ENCODE measurements at places on chromosomes 7 and 10.

DNA sequence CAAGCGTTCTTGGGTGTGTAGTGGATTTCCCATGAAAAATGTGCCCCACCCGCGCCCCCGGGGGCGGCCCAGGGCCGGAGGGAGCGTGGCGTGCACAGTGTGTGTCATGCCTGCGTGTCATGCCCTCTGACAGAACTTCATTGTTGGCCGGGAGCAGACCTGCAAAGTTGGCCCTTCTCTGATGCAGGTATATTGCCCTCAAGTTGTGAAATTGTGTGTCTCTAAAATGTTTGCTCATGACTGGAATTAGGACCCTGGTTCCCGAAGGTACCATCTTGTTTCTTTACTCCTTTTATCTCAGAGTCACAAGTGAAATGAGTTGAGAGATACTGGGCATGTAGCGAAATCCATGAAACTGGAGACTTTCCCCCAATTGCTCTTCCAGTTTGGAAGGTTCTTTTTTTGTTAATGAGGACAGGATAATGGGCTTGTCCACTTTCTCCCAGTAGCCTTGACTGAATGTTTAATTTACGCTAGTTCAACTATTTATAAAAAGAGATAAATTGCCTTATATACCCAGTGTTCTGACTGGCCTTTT is 26.2 kb downstream of the ADK start:
- no peak for DNase-seq

DNA sequence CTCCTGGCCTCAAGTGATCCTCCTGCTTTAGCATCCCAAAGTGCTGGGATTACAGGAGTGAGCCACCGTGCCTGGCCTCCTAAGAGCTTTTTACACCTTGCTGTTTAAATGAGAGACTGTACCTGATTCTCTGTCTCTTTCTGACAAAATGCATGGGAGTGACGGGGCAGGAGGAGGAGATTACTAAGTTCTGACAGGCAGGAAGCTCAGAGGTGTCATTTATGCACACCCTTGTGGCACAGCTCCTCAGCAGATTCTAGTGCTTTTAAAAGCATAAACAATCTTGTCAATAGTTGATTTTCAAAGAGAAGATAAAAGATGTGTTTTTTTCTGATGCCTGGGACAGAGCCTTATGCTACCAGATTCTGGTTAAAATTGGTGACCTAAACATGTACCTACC is 39.7 kb upstream of the STEAP4 start:
- no peak for DNase-seq

DNA sequence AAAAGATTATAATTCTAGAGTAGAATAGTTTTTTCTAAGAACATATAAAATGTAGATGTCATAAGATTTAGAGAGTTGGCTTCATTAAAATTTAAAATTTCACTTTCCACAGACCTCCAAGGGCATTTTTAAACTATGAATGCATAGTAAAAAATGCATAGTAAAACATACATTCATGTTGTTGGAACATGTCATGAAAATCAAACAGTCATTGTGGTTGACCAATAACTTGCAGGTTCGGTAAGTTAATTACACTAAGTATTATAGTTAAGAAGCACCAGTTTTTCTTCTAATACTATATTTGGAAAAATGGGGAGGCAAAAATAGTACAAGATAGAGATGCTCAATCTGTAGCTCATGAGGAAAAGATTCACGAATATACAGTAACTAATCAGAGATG is 61.5 kb upstream of the MACROH2A2 start:
- DNase-seq, result no peak

DNA sequence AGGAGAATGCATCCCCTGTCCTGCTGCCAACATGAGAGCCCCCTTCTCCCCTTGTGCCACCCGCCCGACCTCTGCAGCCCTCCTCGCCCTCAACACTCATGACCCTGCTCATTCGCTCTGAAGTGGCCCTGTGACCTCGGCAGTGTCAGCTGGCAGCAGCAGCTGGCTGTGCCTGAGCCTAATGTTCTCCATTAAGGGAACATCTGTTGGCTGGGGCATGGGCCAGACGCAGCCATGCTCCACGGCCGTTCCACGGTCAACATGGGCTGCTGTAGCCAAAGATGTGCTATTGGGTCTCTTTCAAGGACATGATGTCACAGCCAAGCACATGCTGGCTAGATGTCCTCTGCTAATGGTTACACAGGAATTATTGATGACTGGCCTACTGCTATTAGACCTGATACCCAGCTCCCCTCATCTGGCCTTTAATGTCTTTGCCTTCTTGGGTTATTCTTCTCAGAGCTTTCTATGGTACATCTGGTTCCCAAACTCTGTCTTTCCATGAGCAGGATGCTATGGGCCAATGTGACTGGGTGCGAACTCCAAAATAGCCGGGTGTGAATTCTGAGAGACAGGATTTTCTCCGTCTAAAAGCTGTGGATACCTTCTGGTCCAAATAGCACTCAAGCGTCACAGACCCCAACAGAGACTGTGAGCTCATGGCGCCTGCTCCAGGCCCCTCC is 22.4 kb downstream of the ADCYAP1R1 start:
- DNase-seq, result no peak

DNA sequence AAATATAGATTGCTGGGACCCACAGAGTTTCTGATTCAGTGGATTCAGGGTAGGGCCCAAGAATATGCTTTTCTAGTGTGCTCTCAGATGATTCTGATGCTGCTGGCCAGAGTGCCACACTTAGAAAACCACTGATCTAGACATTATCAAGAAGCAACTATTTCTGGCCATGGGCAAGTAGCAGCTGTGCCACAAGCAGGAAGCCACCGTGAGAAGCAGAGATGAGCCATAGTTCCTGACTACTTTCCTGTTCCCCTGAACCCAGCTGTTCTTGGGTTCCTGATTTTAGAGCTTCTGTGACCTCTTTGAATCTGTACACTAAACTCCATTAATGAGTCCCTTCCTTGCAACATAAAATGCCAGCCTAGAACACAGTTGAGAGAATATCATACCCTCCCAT is 38.1 kb upstream of the PIK3AP1 start:
- no peak for DNase-seq

DNA sequence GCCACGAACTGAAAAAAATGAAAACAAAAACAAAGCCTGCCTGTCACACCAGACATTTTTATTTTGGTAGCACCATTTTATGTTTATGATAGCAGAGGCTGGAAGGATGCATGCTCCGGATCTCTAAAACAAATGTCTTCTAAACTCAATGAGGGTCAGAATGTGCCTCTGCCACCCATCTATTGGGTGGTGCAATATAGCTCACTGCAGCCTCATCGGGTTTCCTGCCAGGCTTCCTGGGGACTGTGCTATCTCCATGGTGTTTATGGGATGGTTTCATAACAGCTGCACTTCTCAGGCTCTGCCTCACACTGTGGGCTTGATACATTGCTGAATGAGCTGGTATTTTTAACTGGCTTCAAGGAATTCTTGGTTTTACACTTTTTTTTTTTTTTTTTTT is 94.4 kb downstream of the ITIH5 start:
- no peak for DNase-seq
